ENCODE measurements at places on chromosomes 1 and 21. TPM values are rescaled to one million over a fixed set of nuclear protein-coding genes. Genes with fewer than 3 reads are reported as not detected.

OVAAL gene
- total RNA-seq: not detected

NIBAN1 gene
- total RNA-seq: 1.6 TPM

CFHR1 gene
- total RNA-seq: 0.31 TPM

CFAP57 gene
- 1.3 TPM for total RNA-seq

PRR9 gene
- not detected for total RNA-seq

NUDT4B gene
- 10.3 TPM for total RNA-seq

CA6 gene
- total RNA-seq: not detected

ADAR gene
- total RNA-seq: 100 TPM

EPHA8 gene
- total RNA-seq: 1.6 TPM

HTR6 gene
- 0.31 TPM for total RNA-seq

CD5L gene
- not detected for total RNA-seq

SH3BGRL3 gene
- 16.6 TPM for total RNA-seq

PRAMEF33 gene
- not detected for total RNA-seq

NCMAP gene
- total RNA-seq: not detected

NR5A2 gene
- total RNA-seq: not detected

RNF2 gene
- total RNA-seq: 87.6 TPM

ZBTB21 gene
- total RNA-seq: 12.8 TPM

OR10J1 gene
- not detected for total RNA-seq

SEC16B gene
- total RNA-seq: 1.3 TPM

CNTN2 gene
- total RNA-seq: 48.2 TPM

GJC2 gene
- 1.3 TPM for total RNA-seq

REG4 gene
- total RNA-seq: not detected

MIXL1 gene
- not detected for total RNA-seq

ARHGEF10L gene
- 44.8 TPM for total RNA-seq

TRIM17 gene
- total RNA-seq: 2.2 TPM

ILDR2 gene
- 30.4 TPM for total RNA-seq

CACNA1S gene
- total RNA-seq: not detected

RNU1-4 gene
- total RNA-seq: under 0.01 TPM

SH2D1B gene
- not detected for total RNA-seq

TBX15 gene
- 0.31 TPM for total RNA-seq

MMP23B gene
- total RNA-seq: 0.63 TPM

NTMT2 gene
- total RNA-seq: 0.63 TPM

DYNLT4 gene
- total RNA-seq: not detected

OPTC gene
- total RNA-seq: not detected

KIF14 gene
- total RNA-seq: 3.8 TPM

SYT6 gene
- total RNA-seq: 21.3 TPM

AADACL3 gene
- total RNA-seq: not detected

PTCH2 gene
- total RNA-seq: 2.5 TPM

WNT3A gene
- total RNA-seq: not detected

CYP4X1 gene
- 24.1 TPM for total RNA-seq

VSIG8 gene
- 0.31 TPM for total RNA-seq

C1QTNF12 gene
- total RNA-seq: not detected
